ENCODE measurements at places on chromosomes 6 and 20.

GRCh38 chr6:8237668-8238067 is 135.3 kb upstream of the EEF1E1 start:
- no peak for DNase-seq

- DNase-seq: no peak
Observed at GRCh38 chr6:85166114-85166741, 283.7 kb upstream of the NT5E start.

DNA sequence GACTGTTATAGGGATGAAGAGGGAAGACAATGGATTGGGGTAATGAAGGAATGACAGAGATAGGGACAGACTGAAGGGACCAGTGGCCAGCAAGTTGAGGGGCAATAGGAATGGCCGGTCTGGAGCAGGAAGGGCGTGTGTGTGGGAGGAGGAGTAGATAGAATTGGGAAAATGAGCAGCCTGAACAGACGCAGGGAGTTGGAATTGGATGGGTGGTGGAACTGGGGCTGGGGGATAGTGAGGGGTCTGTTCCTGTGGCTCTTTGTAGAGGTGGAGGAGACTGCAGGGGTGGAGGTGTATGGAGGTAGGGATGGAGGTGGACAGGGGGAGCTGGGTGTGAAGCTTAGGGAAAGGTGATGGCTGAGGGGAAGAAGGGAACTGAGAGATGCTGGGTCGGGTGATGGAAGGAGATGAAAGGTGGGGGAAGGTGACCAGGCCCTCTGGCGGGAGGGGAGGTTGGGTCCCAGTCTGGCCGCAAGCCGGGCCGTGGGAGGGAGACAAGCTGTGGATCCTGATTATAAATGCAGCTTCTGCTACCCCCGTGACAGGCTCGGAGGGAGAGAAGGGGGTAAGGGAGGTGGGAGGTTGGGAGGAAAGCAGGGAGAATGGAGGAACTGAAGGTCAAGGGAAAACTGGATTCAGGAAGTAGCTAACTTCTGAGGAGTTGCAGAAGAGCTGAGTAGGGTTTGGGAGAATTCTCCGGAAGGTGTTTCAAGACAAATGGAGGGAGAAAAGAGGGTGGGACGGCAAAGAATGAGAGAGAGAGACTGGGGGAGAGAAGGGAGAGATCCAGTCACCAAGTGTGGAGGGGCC is 5.2 kb downstream of the SYNGAP1 start:
- no peak for DNase-seq

GRCh38 chr6:107105511-107106116 is 9.7 kb downstream of the BEND3 start:
- DNase-seq: no peak

DNA sequence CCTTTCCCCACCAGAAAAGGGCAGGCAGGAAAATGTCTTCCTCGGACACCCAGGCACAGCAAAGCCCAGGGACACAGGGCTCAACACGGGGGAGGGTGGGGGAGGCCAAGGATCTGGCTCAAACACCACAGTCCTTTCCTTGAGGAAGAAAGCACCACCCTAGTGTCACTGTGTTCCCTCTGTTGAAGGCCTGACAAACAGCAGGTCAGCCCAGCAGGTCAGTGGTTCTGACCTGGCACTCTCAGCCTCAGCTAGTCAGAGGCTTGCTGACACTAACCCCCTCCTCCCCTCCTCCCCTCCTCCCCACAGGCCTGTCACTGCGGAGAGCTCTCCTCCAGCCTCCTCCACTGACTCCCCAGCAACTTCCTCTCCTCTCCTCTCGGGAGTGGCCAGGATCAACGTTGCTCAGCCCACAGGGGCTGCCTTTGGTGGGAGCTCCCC is 239.6 kb downstream of the LRFN2 start:
- DNase-seq: no peak

GRCh38 chr6:142725024-142725770 is 219.8 kb downstream of the HIVEP2 start:
- no peak for DNase-seq

DNA sequence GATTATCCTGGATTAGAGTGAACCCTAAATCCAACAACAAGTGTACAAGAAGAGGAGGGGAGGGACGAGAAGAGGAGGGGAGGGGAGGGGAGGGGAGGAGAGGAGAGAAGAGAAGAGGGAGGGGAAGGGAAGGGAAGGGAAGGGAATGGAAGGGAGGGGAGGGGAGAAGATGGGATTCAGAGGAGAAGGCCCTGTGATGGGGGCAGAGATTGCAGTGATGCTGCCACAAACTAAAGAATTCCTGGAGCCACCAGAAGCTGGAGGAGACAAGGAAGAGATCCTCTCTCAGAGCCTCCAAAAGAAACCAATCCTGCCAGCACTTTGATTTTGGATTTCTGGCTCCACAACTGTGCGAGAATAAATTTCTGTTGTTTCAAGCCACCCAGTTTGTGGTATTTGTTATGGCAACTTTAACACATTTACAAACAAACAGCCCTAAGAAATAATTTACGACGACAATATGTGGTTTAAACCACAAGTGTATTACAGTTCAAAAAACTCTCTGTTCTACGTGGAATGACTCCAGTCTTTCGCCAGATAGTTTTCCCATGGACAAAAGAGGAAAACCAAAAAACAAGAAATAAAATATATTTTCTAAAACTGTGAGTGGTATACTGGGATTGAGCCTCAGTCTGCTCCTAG is 235.4 kb downstream of the HDGFL1 start:
- DNase-seq: no peak

GRCh38 chr6:1615151-1615852 is 5.6 kb downstream of the FOXC1 start:
- no peak for DNase-seq

- no peak for DNase-seq
Observed at GRCh38 chr6:40956936-40957335, 82.1 kb downstream of the UNC5CL start.

DNA sequence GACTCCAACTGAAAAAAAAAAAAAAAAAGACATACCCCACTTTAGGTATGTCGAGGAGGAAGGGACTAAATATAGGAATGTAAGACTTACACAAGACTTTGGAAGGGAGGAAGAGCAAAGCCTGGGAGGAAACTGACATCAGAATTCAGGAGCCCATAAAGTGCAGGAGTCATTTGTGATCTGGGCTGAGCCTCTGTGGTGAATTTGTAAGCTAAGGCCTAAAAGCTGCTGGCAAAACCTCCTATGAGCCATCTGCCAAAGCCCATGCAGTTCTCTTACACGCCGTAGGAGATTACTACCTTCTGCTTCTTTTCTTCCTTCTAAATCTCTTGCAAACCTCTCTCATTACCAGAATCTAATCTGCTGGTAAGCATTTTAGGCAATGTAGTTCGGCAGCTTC is 52.0 kb upstream of the THEMIS start:
- DNase-seq: no peak

- DNase-seq: no peak
Observed at GRCh38 chr20:14919501-14920081, 582.2 kb upstream of the FLRT3 start.

DNA sequence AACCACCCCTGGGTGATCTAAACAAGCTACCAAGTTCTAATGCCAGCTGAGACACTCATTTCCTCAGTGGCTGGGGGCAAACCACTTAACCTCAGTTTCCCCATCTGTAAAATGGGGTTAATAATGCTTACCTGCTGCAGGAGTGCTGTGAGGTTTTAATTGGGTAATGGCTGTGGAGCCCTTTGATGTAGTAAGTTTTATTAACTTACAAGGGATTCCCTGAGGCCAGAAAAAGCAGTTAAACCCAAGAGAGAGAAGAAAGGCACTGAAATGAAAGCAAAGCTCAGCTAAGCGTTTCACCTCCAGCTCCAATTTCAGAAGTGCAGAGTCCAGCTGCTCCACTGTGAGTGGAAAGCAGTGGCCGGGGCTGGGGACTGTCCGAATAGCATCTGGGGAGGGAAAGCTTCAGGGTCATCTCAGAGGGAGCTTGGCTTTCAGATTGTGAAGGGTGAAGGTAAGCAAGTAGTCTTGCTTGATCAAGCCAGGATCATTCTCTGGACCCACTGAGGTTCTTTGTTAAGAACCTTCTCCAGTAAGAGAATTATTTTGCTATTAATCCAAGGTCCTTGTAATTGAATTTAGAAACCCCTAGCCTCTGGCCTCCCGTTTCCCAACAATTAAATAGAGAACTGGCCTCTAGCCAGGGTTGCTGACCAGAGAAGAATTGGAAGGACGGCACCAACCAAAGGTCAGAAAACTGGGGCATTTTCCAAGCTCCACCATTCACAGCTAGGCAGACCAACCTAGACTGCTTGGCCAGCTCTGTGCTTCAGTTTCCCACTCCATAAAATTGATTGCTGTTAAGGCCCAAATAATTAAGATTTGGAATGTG is 20.9 kb upstream of the TCP11 start:
- no peak for DNase-seq

- no peak for DNase-seq
Observed at GRCh38 chr20:32967961-32968457, 36.2 kb downstream of the SUN5 start.

DNA sequence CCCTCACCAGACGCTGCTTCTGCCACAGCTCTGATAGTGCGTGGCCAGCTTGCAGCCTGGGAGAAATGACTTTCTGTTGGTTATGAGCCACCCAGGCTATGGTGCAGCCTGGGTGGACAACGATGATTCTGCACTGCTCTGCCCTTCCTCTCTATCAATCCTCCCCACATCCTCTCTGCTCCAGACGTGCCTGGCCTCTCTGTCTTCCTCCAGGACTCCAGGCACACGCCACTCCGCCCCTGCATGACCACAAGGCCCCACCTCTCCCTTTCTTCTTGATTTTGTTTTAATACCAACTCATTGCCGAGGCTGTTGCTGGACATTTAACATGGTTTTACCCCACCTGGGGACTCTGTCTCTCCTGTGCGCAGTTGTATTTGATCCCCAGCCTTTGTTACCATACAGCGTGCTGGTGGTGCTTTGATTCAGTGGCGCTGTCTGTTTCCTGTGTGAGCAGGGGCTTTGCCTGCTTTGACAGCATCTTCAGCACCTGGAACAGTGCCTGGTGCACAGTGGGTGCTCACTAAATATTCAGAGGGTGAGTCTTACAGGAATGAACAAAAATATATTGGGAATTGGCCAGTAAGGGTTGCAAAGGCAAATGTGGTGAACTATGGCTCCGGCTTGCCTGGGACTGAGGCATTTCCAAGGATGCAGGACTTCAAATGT is 280.9 kb downstream of the CDH26 start:
- DNase-seq: no peak

All from stromal cell of bone marrow (primary cell).